ENCODE measurements at places on chromosomes 6 and 20. TPM values are rescaled to one million over a fixed set of nuclear protein-coding genes. Genes with fewer than 3 reads are reported as not detected.

HNF4A gene
- total RNA-seq = not detected

BEND6 gene
- 19.1 TPM for total RNA-seq

KCNB1 gene
- under 0.01 TPM for total RNA-seq

TSPYL1 gene
- total RNA-seq = 83.9 TPM

PREP gene
- total RNA-seq = 16.3 TPM

ULBP3 gene
- 9.9 TPM for total RNA-seq

FHL5 gene
- total RNA-seq = not detected

FAM229B gene
- 23.1 TPM for total RNA-seq

DHX16 gene
- total RNA-seq = 39.2 TPM

C6orf132 gene
- 1.5 TPM for total RNA-seq
